ENCODE measurements at places on chromosomes 13 and 19.

DNA sequence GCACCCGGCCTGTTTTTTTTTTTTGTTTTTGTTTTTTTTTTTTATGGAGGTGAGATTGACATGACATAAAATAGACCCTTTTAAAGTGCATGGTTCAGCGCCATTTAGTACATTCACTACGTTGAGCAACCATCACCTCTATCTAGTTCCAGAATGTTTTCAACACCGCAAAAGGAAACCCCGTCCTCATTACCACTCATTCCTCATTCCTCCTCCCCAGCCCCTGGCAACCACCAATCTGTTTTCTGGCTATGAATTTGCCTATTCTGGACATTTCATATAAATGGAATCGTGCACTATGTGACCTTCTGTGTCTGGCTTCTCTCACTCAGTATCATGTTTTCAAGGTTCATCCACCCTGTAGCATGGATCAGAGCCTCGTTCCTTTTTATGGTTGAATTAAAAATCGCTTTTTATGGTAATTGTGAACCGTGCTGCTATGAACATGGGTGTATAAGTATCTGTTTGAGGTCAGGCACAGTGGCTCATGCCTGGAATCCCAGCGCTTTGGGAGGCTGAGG lies 9.9 kb upstream of the ADGRE5 start:
- no peak for DNase-seq

- no peak for DNase-seq
Measured at GRCh38 chr19:5067678-5068077, 98.8 kb downstream of the KDM4B start.

DNA sequence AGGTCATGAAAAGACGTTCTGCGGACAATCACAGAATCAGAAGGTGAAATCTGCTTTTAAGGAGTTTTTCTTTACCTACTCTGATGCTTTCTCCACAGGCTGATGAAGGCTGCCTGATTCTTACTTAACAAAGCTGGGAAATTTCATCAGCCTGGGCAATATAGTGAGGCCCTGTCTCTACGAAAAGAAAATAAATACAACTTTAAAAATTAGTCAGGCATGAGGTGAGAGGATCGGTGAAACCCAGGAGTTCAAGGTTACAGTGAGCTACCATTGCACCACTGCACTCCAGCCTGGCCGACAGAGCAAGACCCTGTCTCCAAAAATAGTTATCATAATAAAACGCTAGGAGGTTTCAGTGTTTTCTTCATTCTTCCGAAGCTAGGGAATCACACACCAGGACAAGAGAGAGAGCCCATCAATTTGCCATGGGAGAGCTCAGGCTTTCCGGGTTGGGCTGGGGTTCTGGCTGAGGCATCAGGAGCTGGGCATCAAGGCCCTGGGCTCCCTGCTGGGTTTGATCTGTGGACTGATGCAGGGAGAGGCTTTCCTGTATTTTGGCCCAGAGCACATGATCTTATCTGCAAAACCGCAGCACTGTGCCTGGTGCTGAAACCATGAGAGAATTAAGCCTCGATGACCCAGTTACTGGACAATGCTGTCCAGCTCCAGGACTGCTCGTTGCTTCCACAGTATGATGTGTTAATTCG lies 25.1 kb upstream of the CEBPG start:
- DNase-seq: no peak

GRCh38 chr19:4722671-4723594 lies 709 bp downstream of the DPP9 start:
- no peak for DNase-seq

GRCh38 chr19:44738603-44739558 lies 9.6 kb upstream of the BCL3 start:
- no peak for DNase-seq

DNA sequence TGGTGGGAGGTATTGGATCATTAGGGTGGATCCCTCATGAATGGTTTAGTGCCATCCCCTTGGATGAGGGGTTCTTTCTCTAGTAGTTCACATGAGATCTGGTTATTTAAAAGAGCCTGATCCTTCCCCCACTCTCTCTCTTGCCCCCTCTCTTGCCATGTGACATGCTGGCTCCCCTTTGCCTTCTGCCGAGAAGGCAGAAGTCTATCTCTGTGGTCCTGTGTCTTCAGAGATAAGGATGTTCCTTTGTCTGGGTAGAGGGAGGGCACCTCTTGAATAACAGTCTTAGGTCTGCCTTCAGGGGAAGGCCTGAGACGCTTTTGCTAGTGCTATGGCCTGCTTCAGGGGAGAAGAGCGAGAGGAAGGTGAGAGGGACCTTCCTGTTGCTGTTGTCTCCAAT lies 2.0 kb upstream of the ZDHHC20 start:
- DNase-seq: no peak

DNA sequence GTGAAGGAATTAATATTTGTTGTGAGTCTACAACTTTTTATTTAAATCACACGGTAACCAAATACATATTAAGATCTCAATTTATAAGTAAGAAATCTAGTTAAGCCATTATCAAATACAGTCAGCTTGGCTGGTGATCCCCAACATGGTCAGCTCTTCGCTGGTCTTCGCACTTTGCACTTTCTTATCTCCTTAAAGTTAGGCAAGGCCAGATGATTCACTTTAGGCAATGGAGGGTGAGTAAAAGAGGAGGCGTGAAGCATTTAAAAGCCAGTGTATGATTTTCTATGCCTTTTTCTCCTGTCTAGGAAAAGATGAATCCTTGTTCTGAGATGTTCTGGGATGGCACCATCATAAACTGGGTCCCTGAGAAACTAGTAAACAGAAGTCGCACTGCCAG lies 793.7 kb upstream of the ARGLU1 start:
- no peak for DNase-seq

DNA sequence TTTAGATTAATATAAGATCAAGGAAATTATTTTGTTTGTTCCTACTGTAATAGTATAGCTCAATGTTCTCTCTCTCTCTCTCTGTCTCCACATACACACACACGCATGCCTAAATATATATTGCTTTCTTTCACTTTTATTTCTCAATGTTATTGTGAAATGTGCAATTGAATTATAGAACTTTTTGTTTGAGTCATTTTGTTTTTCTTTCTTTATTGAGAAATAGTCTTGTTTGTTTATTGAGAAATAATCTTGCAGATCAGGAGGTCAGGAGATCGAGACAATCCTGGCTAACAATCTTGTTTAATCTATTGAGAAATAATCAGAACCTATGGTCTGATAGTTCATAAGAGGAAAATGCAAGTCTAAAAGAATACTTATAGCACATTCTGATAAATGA lies 1581.3 kb downstream of the EFNB2 start:
- no peak for DNase-seq

DNA sequence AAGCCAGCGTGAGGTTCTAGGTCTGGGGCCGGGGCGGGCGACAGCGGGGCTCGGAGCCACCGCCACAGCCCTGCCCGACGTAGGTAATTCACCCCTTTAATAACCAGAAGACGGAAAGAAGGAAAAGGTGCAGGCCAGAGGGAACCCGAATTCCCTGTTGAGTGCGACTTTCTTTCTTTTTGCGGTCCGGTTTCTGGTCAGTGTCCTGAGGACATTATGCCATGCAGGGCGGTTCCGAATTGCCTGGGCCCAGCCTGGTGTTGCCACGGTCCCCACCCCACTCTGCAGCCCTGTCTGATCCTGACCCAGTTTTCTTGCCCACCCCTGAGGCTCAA lies 18.4 kb upstream of the TFDP1 start:
- DNase-seq: no peak

DNA sequence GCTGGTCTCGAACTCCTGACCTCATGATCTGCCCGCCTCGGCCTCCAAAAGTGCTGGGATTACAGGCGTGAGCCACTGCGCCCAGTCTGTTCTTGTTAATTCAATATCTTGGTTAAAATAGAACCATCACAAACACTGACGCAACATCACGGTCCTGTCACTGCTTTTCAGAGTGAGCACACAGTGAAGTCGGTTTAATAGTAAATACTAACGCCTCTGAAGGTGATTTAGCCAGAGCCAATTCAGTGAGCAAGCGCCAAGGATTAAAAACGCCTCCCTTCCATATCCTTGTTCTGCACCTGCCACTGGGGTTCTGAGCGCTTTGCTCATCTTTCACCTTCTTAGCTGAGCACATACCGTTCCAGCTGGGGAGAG lies 30.3 kb downstream of the LAMP1 start:
- no peak for DNase-seq

- no peak for DNase-seq
Measured at GRCh38 chr13:111213964-111214726, 99.0 kb downstream of the ARHGEF7 start.

GRCh38 chr19:17420475-17420924 lies 653 bp downstream of the MVB12A start:
- DNase-seq: peak; percentile 11

GRCh38 chr13:40517486-40518480 lies 148.7 kb downstream of the FOXO1 start:
- peak; percentile 45 for DNase-seq
